Inflammatory macrophage treated with lipopolysaccharide for 4 hours (primary cell): ENCODE measurements at places on chromosomes 6 and 20.
A peak's percentile ranks its signal among the peaks of the same experiment; 100 is the strongest.

- DNase-seq = no peak
Measured at GRCh38 chr20:32645134-32645533, 28.6 kb downstream of the C20orf203 start.

GRCh38 chr6:71289039-71289801, 609 bp downstream of the OGFRL1 start:
- DNase-seq = peak; percentile 54

DNA sequence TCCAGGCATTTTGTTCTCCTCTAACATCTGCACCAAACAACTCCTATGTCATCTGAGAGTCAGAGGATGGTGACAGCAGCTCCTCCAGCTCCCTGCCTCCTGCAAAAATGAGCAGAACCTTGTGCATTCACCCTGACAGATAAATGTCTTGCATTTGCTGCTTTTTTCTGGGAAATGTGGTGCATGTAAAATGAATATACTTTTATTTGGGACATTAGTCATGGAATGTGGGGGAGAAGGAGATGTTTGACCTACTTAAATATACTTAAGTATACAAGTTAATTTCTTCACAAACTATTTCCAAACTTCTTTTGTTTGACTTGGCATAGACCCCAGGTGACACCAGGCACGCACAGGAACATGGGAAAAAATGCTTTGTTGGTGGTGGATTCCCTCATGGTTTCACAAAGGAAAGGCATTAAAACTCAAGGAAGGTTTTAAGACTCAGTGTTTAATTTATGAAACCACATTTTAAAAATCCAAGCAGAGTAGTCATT, 181.8 kb upstream of the MCHR2 start:
- DNase-seq = no peak

- DNase-seq = no peak
Measured at GRCh38 chr6:38452816-38453660, 186.7 kb downstream of the BTBD9 start.

- DNase-seq = peak; percentile 96
Measured at GRCh38 chr20:63894358-63895201, at the start of gene DNAJC5. DNAJC5 (plus strand) TSS chr20:63895126; CDS start chr20:63928346, 33,220 bp downstream.

DNA sequence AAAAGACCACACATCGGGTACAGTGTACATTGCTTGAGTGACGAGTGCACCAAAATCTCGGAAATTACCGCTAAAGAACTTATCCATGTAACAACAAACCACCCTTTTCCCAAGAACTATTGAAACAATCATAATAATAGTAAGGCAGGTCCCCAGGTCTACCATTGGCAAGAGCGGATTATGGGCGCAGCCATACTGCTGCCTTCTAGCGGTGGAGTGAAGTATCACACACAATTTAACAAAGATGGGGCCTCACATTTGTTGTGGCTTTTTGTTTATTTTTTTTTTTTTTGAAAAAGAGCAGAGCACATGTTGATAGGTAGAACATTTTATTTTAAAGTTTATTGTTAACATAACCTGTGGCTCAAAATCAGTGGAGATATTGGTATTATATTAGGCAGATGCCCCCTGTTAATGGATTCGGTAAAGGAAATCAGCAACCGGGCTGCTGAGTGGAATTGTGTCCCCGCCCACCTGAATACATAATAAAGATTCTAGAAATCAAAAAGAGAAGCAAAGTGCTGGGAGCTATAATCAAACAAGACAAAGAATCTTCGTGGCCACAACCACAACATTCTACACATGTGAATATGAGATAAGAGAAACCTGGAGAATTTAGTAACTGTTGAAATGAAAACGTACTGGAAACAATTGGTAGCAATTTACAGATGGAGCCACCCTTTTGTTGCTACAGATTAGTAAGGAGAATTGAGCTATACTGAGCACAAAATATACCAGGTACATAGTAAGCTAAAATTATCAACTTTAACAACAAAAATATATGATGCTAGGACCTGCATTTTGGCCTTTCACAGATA, 94.2 kb upstream of the EXOC2 start:
- DNase-seq = no peak

- no peak for DNase-seq
Measured at GRCh38 chr20:8536262-8536618, 404.2 kb downstream of the PLCB1 start.

DNA sequence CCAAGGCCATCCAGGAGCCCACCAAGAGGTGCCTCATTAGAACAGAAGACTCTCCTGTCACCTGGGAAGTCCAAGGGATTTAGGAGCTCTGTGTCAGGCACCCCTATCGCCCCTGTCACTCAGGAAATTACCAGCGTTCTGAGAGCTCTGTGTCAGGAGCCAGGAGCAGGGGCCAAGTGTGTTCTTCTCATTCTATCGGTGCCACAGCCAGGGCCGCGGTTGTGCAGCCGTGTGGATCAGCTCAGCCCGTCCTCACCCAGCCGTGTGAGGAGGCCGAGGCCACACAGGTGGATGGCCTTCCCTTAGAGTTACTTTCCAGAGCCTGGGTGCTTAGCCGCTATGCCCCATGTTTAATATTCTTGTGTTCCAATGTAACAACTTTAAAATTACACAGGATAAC, 9.8 kb downstream of the MTG2 start:
- DNase-seq = no peak

GRCh38 chr6:82693094-82693493, 329.5 kb downstream of the TPBG start:
- DNase-seq = no peak
